ENCODE measurements at places on chromosomes 7 and 10.

DNA sequence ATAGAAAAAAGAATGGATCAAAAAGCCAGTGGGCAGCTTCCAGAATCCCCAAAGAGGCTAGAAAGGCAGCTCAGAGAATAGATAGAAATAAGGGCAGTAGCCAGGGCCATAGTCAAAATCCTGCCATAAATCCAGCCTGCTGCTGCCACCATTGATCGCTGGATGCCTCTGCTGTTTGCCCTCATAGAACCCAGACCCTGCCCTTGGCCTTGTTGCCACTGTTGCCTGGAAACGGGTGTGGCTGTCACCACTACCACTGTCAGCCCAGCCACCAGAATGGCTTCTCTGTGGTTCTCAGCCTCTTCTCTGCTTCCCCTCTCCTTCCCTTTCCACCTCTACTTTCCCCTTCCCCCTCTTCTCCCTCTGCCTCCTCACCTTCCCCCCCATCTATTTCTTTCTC is 57.8 kb downstream of the HHEX start:
- DNase-seq: no peak

GRCh38 chr7:83415840-83416239 is 233.1 kb downstream of the SEMA3E start:
- DNase-seq: no peak

DNA sequence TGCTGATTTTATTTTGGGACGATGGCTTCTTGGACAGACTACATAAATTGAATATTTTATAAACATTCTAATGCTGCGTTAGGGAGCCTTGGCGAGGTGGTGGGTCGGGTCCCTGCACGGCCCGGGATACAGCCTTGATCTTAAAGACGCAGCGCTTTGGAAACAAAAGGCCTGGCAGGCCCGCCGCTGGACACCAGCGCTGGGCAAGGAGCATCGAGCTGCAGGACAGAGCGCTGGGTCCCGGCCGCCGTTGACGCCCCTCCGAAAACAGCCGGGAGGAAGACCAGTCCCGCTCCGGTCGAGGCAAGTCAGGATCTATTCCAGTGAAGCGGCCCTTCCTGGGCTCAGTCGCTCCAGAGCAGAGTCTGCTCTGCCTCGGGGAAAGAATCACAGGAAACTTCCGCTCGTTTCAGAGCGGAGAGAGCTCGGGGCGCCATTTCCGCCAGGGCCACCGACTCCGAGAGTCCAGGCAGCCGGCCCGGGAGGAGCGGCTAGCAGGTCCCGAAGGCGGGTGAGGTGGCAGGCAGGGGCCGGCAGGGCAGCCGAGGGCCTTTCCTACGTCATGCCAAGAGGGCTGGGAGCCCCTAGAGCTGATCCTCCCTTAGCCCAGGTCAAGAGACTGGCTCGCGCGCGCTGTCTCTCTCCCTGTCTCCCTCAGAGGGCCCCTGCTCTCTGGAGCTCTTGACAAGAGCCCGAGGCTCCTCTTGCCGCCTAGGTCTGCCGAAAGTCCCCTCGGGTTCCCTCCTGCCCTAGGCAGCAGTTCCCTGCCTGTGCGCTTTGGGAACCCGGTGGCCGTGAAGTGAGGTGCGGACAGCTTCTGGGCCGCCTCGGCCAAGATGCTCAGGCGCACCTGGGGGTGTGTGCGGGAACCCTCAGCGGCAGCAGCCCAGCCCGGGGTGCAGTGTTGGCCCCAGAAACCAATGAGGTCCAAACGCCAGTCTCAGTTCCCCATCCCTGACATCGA is 1.4 kb upstream of the DRGX start:
- DNase-seq: no peak

- peak; percentile 92 for DNase-seq
Measured at GRCh38 chr7:116271963-116272886, 61.9 kb downstream of the TES start.

GRCh38 chr10:130341356-130341755 is 205.2 kb downstream of the GLRX3 start:
- no peak for DNase-seq

- no peak for DNase-seq
Measured at GRCh38 chr10:87038786-87039185, 18.7 kb downstream of the FAM25A start.

GRCh38 chr7:107208024-107208521 is 39.3 kb downstream of the HBP1 start:
- no peak for DNase-seq

- peak; percentile 83 for DNase-seq
Measured at GRCh38 chr7:92735707-92736106, 100.7 kb downstream of the CDK6 start.

GRCh38 chr7:105840981-105841749 is 35.2 kb downstream of the ATXN7L1 start:
- no peak for DNase-seq

DNA sequence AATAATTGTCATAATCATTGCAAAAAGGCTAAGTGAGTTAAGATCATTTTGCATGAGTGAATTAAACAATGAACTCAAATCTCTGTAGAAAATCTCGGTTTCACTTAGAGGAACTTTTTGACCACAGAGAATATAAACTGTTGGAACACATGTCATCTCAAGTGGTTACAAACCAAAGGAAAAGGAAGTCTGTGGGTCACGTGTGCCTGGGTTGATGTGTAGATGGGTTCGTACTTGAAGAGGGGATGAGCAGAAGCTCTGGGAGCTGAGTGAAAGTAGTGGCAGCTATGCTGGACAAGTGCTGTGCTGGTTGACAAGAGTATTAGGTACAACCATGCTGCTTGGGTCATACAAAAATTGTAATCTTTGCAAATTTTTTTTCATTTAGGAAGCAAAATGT is 35.0 kb downstream of the GLRX3 start:
- no peak for DNase-seq

GRCh38 chr7:51260516-51260915 is 56.1 kb downstream of the COBL start:
- no peak for DNase-seq

GRCh38 chr7:83655951-83656556 is 7.1 kb upstream of the SEMA3E start:
- peak; percentile 11 for DNase-seq

DNA sequence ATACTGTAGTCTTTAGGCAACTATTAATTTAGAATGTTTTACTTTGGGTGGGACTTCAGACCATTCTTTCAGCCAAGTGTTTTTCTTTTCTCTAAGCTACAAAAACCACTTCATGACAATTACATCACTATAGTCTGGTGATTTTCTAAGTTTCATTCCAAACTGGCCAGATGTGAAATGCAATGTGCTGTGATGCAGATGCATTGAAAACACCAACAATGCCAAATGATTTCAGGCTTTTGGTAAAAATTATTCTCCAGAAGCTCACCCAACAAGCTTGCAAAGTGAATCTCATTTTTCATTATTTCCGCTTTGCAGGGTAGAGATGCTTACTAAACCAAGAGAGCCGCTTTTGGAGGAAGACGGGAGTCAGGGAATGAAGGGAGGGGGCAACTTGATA is 118.4 kb upstream of the ANK3 start:
- no peak for DNase-seq

GRCh38 chr7:159015081-159015453 is 129.6 kb downstream of the VIPR2 start:
- DNase-seq: no peak

DNA sequence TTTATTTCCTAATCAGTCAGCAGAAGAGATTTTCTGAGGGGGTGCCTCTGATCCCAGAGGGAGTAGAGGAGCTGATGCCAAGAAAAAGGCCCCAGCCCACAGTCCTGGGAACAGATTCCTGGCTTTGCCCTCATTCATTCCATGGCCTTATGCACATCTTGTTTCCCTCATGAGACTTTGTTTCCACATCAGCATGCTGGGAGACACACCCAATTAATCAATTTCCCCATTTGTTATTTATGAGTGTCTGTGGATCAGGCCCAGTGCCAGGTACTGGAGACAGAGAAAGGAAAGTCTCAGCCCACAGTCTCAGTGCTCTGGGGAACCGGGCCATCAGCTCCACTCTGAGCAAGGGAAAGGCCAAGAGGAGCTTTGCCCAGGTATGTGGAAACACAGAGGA is 496.2 kb upstream of the ZMIZ1 start:
- DNase-seq: no peak

DNA sequence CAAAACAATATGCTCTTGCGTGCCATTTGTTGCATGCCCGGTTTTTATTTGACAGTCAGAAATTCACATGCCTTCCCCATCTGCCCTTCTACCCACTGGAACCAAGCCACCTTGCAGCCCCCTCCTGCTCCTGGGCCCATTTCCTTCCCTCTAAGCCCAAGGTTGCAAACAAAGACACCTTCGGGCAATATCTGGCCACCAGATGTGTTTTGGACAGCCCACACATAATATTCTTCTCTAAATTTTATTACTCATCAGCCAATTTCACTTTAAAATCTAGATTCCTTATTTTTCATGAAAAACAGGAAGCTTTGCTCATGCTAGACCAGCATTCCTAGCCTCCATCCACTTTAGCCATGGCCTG is 18.2 kb upstream of the C10orf105 start:
- no peak for DNase-seq

GRCh38 chr10:34576797-34577196 is 238.3 kb downstream of the PARD3 start:
- DNase-seq: no peak

DNA sequence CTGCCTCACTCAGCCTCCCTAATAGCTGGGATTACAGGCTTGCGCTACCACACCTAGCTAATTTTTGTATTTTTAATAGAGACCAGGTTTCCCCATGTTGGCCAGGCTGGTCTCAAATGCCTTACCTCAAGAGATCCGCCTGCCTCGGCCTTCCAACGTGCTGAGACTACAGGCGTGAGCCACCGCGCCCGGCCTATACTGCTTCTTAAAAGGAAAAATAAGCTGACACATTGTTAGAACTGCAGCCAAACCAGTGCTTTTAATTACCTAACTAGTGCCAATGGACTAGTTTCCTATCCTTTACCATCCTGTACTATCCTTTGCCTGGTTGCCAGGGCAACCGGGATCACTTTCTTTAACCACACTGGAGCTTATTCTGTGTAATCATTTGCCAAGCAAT is 108.0 kb downstream of the LRRTM3 start:
- DNase-seq: no peak

GRCh38 chr7:91551377-91552175 is 287.3 kb downstream of the FZD1 start:
- no peak for DNase-seq
